Fibroblast of skin of left quadriceps (primary cell): ENCODE measurements at places on chromosomes 1 and 21.
A peak's percentile ranks its signal among the peaks of the same experiment; 100 is the strongest.

DNA sequence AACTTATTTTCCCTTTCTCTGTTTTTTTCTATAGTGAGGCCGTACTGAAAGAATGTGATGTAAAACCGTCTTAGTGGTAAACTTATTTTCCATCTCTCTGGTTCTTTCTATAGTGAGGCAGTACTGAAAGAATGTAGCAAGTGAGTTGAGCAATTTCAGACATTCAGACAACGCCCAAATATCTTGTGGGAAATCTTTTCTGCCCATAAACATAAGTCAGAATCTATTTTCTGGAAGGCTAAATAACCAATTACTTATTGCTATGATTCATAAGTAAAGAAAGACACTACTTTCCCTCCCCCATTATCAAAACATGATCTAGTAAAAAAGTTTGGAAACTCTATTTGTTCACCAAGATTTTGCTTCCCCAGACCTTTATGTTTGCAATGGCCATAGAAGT lies 18.8 kb upstream of the SCCPDH start:
- peak; percentile 95 for DNase-seq

DNA sequence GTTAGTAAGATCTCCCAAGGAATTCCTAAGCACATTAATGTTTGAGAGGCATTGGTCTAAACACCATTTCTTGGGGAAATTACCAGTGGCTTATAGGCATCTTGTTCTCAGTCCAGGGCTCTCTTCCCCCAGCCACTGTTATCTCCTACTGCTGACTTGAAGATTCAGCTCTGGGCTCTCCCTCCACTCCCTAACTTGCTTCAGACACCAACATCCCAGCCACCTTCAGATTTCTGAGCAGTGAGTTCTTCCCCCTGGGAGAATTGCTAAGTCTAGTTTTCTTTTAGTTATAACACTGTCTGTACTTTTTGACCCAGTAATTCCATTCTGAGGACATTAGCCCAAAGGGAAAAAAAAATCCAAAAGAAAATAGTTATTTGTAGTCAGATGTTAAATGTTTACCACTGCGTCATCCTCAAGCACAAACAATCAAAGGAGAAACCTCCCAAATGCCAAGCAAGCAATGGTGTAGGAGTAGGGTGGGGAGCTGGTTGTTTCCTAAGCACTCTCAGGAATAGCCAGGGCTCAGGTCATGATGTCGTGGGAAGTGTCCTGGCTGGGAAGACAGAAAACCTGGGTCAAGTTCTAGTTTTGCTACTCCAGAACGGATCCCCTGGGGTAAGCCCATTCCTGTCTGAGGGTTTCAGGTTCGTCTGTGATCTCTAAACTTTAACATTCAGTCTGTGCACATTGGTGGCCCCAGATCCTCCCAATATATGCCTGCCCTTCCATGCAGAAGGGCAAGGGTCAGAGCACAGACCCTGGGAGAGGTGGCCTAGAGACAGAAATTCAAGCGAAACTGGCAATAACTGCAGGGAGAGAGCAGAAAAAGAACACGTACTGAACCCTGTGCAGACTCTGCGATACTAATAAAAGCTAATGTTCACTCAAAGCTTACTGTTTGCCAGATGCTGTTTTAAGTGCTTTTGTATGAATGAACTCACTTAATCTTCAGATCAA lies 191.1 kb upstream of the FGGY start:
- no peak for DNase-seq

DNA sequence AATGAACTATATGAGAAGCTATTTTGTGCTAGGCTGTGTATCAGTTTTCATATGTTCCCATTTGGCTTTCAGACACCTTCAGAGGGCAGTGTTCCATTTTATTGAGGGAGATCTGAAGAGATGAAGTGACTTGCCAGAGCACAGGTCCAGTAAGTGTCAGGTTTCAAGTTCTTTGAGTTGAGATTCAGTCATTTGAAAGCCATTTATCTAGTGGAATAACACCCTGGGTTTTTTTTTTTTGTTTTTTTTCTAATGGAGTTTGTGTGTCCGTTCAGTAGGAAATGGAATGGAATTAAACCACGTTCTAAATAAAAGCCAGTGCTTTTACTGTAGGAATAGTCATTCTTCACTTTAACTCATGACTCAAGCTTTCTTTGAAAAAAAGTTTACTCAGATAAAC lies 652.9 kb upstream of the USP24 start:
- peak; percentile 20 for DNase-seq

GRCh38 chr1:85454214-85454613 lies 10.7 kb downstream of the DDAH1 start:
- no peak for DNase-seq

GRCh38 chr1:40936931-40937339 lies 42.6 kb upstream of the CTPS1 start:
- DNase-seq = no peak

DNA sequence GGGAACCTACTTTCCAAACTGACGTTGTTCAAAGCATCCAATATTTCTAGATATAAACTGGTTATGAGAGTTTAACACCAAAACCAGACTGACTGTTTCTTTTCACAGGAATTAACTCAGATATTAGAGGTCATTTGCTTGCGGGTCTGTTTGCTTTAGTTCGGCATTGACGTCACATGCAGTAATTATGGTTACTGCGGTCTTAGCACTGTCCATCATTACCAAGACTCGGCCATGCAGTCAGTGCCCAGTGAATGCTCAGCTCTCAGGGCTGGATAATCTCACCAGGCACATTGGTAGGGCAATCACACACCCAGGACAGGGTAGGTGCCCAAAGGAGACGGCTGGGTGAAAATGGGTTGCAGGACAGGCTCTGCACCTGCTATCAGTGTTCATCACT lies 9.9 kb upstream of the F3 start:
- no peak for DNase-seq

- DNase-seq = peak; percentile 91
Observed at GRCh38 chr1:168470901-168471431, 72.8 kb downstream of the XCL2 start.

GRCh38 chr1:60091195-60091715 lies 17.7 kb upstream of the C1orf87 start:
- no peak for DNase-seq

GRCh38 chr1:21451212-21451611 lies 11.3 kb downstream of the NBPF3 start:
- peak; percentile 88 for DNase-seq

DNA sequence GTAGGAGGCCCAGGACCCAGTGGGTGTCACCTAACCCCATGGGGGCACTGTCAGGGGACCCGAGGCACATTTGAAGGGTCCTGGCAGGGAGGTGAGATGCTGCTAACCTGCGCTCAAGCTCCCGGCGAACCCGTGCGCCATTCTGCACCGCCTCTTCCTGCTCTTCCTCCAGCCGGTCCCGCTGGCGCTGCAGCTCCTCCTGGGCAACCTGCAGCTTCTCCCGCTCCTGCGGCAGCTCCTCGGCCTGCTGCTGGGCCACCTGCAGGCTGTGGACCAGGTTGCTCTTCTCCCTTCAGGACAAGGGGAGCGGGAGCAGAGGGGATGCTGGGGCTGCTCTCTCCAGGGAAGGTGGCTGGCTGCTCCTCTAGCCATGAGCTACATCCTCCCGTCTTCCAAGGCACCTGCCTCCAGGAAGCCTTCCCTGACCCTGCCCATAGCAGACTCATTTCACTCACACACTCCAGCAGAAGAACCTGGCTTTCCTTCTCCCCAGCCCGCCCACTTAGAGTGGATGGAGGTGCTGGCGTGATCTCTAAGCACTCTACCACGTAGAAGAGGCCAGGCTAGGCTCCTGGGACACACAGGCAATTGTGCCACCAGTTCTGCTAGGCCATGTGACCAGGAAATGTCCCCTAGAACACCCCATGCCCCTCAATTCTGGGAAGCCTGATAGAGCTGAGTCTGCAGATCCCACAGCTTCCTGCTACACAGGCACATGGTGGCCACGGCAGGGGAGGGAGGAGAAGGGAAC lies 15.2 kb upstream of the NBPF1 start:
- no peak for DNase-seq

GRCh38 chr1:222037720-222038119 lies 295.8 kb upstream of the DUSP10 start:
- no peak for DNase-seq
